ENCODE measurements at places on chromosomes 12 and 14. TPM values are rescaled to one million over a fixed set of nuclear protein-coding genes. Genes with fewer than 3 reads are reported as not detected.

FAM90A1 gene
- not detected for total RNA-seq

DNA sequence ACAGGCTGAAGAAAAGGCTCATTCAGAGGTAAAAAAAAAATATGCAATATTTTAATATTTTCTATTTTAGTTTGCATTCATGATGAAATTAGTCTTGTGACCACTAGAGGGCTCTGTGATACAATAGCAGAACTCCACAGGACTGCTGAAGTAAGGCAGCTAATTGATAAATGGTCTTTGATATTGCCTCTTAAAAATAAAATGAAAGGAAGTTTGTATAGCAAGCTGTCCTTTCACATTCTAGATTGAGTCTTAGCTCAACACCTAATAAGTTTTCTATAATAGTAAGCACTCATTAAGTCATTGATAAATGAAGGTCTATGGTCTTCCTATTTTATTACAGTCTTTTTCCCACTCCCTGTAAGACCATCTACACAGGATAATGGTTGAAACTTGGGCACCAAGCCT is 315.7 kb downstream of the NAV3 start:
- DNase-seq: peak; percentile 24

NANOG gene
- total RNA-seq: 0.24 TPM

GABARAPL1 gene
- 69.1 TPM for total RNA-seq

DNA sequence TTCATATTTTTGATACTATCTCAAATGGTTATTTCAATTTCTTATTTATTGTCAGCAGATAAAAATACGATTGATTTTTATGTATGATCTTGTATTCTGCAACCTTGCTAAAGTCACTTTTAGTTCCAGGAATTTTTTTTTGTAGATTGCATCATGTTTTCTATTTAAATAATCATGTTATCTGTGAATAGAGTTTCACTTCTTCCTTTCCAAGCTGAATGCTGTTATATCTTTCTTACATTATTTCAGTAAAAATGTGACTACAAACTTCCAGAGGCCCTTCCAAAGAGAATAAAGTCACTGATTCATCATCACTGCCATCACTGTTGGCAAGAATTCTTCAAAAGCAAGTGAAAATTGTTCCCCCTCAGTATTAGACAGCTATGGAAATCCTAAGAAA is 104.7 kb upstream of the RAP1B start:
- DNase-seq: no peak

DNA sequence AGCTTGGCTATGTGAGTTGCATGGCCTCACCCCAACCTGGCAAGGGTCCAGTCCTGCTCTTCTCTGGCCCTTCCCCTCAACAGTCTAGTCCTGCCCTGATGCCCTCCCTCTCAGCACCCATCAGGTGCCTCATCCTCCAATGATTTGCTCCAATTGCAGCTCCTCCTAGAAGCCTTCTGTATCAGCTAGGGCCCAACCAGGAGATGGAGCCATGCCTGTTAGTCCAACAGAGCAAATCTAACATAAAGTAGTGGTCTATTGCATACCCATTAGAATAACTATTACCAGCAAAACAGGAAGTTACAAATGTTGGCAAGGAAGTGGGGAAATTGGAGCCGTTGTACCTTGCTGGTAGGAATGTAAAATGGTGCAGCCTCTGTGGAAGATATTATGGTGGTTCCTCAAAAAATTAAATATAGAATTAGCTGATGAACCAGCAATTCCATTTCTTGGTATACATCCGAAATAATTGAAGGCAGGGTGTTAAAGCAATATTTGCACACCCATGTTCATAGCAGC is 163.5 kb downstream of the VRK1 start:
- no peak for DNase-seq

DNA sequence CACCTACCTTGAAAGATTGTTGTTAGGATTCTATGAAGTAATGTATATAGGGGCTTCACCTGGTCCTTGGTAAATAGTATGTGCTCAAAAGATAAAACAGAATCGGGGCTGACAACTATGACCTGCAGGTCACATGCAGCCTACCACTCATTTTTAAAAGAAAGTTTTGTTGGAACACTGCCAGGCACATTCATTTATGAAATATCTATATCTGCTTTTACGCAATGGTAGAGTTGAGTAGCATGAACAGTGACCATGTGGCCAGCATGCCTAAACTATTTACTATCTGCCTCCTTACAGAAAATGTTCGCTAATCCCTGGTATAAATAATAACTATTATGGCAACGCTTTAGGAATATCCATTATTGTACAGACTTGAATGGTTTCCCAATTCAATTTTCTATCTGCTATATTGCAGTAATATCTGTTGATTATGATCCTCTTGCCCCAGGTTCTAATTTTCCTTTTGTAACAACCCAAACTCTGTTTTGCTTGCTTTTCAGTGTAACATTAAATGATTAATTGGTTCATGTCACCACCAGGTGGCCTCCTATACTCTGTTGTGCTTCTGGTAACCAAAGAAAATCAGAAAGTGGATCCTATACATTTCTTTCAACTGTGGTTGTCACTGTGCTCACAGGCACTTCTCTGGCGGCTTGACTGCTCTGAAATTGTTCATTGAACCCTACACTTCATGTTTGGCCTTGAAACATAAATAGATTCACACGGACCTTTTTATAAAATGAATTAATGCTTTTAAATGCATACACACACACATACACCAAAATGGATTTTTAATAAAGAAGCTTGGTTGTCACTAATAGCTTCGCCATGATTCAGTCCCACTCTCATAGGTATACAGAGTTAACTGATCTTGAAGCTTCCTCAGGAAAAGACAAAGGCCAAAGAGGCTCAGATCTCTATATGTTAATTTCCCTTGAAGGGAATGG is 227.7 kb upstream of the NPAS3 start:
- peak; percentile 38 for DNase-seq

DNA sequence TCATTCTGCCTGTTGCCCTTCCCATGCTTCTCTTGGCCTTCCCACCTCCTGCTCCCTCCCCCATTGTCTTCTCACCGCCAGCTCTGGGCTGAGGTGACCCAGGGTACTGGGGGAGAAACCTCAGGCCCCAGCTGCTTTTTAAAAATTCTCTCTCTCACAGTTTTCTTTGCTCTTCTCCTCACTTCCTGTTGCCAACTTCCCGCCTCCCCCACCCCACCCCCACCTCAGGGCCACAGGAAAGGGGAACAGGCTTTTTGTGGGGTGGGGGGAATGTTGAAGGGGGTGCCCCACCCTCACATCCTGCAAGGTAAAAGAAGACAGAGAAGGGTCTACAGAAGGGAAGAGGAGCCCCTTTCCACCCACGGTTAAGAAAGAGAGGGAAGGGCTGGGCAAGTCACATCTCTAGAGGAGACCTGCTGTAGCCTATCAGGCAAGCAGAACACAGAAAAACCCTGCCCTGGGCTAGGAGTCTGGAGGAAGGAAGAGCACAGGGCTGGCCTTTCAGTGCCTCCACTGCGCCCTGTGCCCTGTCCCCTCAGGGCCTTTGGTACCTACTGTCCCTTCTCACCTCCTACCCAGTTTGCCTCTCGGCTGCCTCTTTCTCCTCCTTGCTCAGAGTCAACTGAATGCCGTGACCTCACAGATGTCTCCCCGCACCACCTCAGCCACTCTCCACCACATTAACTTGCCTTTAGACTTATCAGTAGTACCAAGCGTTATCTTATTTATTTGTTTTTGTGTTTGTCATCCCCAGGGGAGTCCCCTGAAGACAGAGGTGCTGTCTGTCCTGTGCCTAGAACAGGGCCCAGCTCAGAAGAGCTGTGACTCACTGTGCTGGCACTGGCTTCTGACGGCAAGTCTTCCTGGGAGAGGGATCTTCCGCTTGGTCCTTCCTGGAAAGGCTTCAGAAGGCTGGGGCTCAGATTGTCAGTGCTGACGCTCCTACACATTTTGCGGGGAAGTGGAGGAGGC is 1.7 kb downstream of the ARHGAP9 start:
- no peak for DNase-seq

DNA sequence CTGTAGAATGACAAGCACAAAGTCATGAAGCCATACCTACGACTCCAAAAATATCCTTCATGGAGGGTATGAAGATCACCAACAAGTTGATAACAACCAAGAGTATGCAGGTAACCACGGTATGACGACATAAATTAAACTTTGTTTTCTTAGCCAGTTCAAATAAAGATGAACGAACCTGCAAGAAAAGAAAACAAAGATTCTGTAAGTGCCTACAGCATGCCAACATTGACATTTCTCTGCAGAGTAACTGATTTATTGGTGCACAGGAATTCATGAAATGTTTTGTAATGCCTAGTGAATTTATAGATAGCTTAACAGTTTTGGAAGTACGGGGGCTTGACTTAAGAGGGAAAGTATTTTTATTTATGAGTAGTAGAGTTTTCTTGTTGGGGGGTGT is 71.0 kb downstream of the SLC38A1 start:
- peak; percentile 55 for DNase-seq

Data from umbilical cord (tissue), 2 donors.